ENCODE measurements at places on chromosomes 1 and 21. TPM values are rescaled to one million over a fixed set of nuclear protein-coding genes. Genes with fewer than 3 reads are reported as not detected.

Gene SLC44A3
- total RNA-seq: 49.0 TPM

Gene ADGRL4
- total RNA-seq: 3.1 TPM

DNA sequence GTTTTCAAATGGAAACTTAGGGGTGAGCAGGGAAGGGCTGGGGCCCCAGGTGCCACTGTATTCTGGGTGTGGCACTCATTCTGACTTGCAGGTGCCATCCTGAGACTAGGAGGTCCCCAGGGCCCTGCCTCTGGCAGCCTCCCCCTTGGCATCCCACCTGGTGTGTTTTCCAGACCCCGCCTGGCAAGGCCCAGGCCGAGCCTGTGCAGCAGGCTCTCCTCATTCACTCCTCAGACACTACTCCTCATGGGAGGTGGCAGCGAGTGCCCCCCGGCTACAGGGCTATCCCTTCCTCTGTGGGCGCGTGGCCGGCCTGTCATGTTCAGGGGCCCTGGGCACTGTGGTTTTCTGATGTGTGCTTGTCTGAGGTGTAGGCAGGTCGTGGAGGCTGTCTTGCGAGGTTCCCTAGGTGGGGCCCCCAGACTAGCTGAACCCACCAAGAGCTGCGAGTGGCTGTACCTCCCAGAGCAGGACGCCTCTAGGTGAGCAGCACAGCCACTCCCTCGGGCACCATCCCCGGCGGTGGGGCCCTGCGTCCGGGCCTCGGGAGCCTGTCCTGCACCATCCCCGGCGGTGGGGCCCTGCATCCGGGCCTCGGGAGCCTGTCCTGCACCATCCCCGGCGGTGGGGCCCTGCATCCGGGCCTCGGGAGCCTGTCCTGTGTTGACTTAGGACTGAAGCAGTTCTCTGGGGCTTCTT, 13.2 kb downstream of the SLX9 start:
- H3K4me1 ChIP-seq: peaks cover 6% of the 10 kb centered on the region
- no peak overlapping the region for H3K4me3 ChIP-seq
- H3K27me3 ChIP-seq: no peaks in the 10 kb centered on the region
- no peak overlapping the region for H3K27ac ChIP-seq

DNA sequence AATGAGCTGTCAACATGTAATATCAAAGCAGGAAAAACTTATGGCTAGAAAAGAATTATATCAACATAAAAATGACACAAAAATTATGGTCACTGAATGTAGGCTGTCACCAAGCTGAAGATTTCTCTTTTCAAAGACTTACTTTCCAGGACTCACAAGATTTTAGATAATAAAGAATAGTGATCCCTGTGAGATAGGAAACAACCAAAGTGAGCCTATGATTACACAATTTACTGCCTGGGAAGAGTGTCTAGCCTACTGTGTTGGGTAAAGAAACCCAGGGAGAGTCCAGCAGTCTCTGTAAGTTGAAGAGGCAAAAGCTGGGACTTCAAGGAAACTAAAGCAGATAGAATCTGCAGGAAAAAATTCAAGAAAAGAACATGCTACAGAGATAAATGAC, 20.2 kb upstream of the RGS1 start:
- H3K27ac ChIP-seq: no peak overlapping the region
- no peaks in the 10 kb centered on the region for H3K36me3 ChIP-seq
- no peaks in the 10 kb centered on the region for H3K27me3 ChIP-seq
- DNase-seq: no peak

- no peak overlapping the region for H3K27ac ChIP-seq
- no peaks in the 10 kb centered on the region for H3K27me3 ChIP-seq
- no peaks in the 10 kb centered on the region for H3K36me3 ChIP-seq
- no peak for DNase-seq
These were observed 188.7 kb downstream of the COL11A1 start for GRCh38 chr1:102919659-102920058.
